ENCODE measurements at places on chromosomes 5 and 9. TPM values are rescaled to one million over a fixed set of nuclear protein-coding genes. Genes with fewer than 3 reads are reported as not detected.

- no peak for DNase-seq
Observed at GRCh38 chr5:82942083-82942881, 134.9 kb downstream of the TMEM167A start.

DNA sequence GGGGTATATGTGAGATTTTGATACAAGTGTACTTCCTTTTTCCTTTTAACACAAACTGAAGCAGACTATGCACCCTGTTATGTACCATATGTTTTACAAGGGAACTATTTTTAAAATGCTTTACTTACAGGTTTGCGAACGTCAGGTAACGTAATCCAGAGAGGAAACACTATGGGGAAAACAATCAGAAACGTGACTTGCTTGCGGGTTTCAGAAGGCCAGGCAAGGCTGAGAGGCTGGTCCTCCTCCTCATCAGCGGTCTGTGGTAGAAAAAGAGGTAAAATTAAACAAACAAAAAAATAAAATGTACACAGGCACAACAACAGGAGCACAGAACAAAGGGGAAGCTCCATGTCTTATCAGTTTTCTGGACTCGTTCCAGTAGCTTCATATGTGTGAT is 141.2 kb downstream of the ACER2 start:
- no peak for DNase-seq

DNA sequence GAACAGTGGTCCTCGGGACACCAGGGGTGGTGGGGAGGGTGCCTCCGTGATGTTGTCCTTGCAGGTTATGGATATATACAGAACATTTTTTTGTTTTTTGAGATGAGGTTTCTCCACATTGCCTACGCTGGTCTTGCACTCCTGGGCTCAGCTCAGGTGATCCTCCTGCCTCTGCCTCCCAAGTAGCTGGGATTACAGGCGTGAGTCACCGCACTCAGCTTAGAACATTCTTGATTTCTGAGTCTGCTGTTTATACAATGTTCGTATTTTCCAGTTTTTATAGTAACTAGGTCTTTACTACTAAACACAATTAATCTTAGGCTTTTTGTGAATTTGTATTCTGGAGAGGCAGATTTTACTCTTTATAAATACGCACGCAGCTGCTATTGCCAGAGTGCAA is 6.0 kb downstream of the PMPCA start:
- no peak for DNase-seq

- DNase-seq = no peak
Observed at GRCh38 chr9:125755340-125755739, 8.2 kb downstream of the PBX3 start.

GRCh38 chr9:85600675-85601263 is 141.0 kb downstream of the AGTPBP1 start:
- DNase-seq = no peak

GRCh38 chr5:118533923-118534322 is 454.4 kb downstream of the DTWD2 start:
- no peak for DNase-seq

DNA sequence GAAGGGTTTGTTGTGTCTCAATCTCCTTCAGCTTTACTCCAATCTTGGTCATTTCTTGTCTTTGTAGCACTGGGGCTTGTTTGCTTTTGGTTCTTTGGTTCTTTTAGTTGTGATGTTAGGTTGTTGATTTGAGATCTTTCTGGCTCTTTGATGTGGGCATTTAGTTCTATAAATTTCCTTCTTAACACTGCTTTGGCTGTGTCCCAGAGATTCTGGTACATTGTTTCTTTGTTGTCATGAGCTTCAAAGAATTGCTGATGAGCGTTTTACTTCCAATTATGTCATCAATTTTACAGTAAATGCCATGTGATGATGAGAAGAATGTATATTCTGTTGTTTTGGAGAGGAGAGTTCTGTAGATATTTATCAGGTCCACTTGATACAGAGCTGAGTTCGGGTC is 353.3 kb downstream of the MAN2A1 start:
- DNase-seq = no peak

Gene GTF3C5
- 206 TPM for total RNA-seq

Gene SLC1A1
- total RNA-seq = 41.6 TPM

- no peak for DNase-seq
Observed at GRCh38 chr5:179241764-179242370, 103.4 kb downstream of the ADAMTS2 start.

- peak; percentile 68 for DNase-seq
Observed at GRCh38 chr5:150350524-150351344, 6.8 kb upstream of the TCOF1 start.

Gene TMEM203
- total RNA-seq = 83.9 TPM

Gene SLC6A7
- total RNA-seq = not detected

GRCh38 chr5:174533751-174534241 is 190.6 kb upstream of the MSX2 start:
- peak; percentile 88 for DNase-seq

- DNase-seq = peak; percentile 4
Observed at GRCh38 chr9:38339087-38339486, 53.4 kb upstream of the ALDH1B1 start.

DNA sequence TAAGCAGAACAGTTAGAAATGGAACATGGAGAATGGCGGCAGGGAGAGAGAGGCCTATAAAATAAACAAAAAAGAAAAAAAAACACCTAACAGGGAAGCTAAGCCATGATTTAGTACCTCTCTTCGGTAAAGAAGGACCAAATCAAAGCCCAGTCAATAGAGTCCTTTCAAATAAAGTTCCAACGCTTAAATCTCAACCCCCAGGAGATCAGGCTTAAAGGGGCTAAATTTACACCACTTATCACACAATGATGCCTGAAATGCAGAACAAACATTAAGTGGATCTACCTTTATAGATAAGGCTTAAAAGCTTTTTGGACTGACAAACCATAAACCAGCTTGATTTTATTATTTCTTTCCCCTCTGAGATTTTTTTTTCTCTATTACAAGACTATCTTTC is 66.3 kb downstream of the PRELID2 start:
- DNase-seq = no peak

Gene TRIP13
- 32.6 TPM for total RNA-seq

Gene MINAR2
- total RNA-seq = not detected

DNA sequence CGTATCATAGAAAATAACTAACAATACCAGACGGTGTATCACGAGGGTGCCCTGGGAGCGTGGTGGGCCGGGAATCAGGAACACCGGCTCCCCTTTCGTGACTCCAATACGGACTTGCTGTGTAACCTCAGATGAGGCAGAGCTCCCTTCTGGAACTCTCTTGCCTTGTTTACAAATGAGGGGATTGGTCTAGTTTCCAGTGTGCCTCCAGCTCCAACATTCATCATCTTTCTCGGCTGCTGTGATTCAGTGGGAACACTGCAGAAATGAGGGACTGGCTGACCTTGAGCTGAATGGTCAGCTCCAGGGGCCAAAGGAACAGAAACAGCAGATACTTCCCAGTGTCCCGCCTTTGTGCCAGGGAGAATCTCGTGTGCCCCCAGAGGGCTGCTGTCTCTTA is 22.6 kb upstream of the TGFBI start:
- no peak for DNase-seq

- DNase-seq = no peak
Observed at GRCh38 chr5:59559323-59559722, 334.2 kb downstream of the PDE4D start.

DNA sequence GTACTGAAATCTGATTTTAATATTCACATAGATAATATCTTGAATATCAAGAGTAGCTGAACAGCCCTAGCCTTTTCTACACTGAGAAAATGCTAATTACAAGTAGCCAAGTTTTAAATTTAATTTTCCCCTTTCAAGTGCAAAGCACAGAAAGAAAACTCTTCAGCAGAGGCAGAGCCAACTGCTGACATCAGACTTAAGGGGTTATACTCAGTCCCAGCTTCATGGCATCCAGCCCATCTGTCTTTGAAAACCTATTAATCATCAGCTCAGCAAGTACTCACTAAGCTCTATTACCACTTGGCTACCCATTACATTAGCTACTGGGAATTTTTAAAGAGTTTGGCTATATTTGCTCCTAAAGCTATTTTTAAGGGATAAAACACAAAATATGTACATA is 220.5 kb downstream of the SLC12A2 start:
- no peak for DNase-seq

DNA sequence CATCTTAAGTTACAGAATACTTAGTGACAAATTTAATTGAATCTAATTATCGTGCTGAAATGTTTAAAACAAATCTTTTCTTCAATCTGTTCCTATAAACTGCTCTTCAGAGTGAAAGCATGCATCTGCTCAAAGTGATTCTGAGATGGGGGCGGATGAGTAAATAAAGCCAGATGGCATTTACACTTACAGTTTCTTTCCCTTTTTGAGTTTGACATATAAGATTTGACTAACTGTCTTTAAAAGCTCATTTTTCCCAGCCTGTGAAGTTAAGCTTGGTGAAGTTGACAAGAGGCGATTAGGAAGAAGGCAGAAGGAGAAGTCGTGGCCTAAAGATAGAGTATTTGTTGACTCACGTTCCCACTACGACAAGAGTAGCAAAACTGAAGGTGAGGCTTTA is 137.4 kb downstream of the LPAR1 start:
- no peak for DNase-seq

Gene GDA
- total RNA-seq = 26.3 TPM

DNA sequence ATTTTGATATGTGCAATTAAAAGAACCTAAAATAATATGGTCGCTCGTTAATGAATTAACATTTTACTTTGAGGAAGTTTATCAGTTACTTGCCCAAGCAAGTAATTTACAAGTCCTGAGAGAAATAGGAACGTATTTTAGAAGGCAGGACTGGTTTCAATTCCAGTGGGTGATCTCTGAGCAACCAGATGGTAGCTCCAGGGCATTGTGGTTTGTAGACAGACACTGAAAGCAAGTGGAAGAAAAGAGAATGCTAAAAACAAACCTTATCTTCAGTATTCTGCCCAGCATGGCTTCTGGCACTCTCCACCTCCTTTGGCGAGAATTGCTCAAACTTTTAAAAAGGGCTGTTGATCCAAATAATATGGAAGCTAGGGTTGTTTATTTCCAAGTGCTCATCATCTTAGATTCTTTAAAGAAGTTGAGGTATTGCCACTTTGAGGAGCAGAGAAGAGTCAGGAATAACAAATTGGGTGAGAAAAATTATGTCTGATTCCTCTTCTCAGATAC is 31.8 kb upstream of the ERAP2 start:
- no peak for DNase-seq

- no peak for DNase-seq
Observed at GRCh38 chr5:152309926-152310450, 95.1 kb downstream of the NMUR2 start.

GRCh38 chr5:160750938-160751657 is 100.9 kb downstream of the ATP10B start:
- DNase-seq = no peak

DNA sequence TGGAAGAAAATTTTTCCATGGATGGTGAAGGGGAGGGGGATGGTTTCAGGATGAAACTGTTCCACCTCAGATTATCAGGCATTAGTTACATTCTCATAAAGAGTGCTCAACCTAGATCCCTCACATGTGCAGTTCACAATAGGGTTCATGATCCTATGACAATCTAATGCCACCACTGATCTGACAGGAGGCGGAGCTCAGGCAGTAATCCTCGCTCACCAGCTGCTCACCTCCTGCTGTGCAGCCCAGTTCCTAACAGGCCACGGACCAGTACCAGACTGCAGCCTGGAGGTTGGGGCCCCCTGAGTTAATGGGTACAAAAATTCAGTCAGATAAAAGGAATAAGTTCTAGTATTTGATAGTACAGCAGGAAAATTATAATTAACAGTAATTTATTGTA is 337.2 kb downstream of the NPR3 start:
- DNase-seq = no peak

GRCh38 chr5:145511351-145511750 is 323.8 kb downstream of the PRELID2 start:
- no peak for DNase-seq

Gene ENG
- total RNA-seq = 2.1 TPM

DNA sequence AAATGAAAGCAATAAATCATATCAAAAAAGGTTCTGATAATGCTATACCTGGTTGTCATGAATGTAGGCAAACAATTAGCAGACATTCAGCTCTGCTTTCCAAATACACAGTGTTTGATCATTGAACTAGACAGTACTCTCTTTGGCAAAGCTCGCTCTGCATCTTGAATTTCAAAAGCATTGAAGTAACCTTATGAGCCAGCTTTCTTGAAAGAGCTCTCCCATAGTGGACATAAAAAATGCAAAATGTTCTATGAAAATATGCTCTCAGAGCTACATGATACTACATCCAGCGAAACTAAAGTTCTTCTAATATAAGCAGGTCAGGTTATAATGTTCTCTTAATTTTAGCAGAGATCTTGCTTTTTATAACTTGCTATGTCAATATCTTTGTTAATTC is 533.4 kb downstream of the CSNK1G3 start:
- DNase-seq = no peak

GRCh38 chr9:77882294-77882693 is 149.3 kb downstream of the GNAQ start:
- no peak for DNase-seq

GRCh38 chr9:121707477-121708424 is 56.3 kb downstream of the DAB2IP start:
- no peak for DNase-seq

DNA sequence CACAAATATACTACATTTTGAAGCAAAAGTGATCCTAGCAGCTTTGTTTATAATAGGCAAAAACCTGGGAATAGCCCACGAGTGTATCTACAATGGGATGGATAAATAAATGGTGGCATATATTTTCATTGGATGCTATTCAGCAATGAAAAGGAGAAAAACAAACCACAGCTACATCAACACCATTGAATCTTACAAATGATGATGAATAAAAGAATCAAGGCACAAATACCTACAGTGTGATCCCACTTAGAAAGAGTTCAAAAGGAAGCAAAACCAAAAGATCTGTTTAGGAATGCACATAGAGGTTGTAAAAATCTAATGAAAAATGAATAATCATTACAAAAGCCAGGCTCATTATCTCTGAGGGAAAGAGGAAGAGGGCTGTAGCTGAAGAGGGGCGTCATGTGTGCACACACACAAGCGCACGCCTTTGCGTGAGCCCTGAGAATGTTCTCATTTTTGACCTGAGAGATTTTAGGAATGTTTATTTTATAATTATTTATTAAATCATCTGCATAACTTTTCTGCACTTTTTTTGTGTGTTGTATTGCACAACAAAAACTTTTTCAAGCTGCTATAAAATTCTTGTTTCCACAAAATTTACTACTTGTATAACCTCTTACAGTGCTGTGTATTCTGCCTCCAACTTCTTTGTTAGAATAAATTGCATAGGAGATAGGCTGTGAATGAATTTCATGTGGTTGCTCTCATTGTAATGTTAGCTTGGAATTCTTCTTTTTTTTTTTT is 5.9 kb upstream of the RHOBTB3 start:
- DNase-seq = no peak

GRCh38 chr9:108057421-108058134 is 568.0 kb upstream of the KLF4 start:
- DNase-seq = peak; percentile 6

Gene APBA1
- 0.55 TPM for total RNA-seq

All from Caki2 (cell line).